ENCODE measurements at places on chromosomes 1 and 21.

DNA sequence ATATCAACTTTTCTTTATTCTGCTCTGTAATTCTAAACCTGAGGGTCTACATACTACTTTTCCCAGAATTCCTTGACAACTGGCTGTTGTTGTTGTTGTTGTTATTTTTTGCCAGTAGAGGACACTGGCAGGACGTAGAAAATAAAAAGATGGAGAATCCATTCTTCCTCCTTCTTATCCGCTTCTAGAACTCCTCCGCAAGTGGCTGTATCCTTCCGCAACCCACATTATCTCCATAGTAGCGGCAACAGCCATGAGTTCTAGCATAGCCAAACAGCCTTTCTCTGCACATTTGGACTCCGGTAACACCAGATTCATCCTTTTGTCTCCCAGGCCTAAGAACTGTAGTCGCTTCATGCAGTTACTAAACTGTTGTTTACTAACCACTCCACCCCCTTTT is 91.1 kb upstream of the CACHD1 start:
- no peak for DNase-seq

DNA sequence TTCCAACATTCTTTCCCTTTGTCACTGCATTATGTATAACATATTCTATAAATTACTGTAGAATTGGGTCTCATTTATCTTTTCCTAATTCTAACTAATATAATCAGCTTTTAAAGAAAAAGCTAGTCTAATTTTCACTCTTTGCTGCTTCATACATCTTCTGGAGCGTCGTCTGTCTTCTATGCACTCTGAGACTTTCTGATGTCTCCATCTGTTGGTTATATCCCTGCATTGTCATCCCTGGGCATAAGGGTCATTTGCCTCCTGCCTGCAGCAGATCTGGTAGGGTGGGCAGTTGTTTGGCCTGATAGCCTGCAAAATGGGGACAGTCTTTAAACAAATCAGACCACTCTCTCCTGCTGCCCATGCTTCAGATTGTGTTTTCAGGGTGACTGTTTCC is 40.8 kb upstream of the DYNLT5 start:
- DNase-seq = no peak

GRCh38 chr1:210978974-210979354 is 155.0 kb downstream of the KCNH1 start:
- no peak for DNase-seq

GRCh38 chr1:116308276-116308675 is 64.8 kb upstream of the ATP1A1 start:
- no peak for DNase-seq

- no peak for DNase-seq
Observed at GRCh38 chr1:221891708-221892107, 149.8 kb upstream of the DUSP10 start.

DNA sequence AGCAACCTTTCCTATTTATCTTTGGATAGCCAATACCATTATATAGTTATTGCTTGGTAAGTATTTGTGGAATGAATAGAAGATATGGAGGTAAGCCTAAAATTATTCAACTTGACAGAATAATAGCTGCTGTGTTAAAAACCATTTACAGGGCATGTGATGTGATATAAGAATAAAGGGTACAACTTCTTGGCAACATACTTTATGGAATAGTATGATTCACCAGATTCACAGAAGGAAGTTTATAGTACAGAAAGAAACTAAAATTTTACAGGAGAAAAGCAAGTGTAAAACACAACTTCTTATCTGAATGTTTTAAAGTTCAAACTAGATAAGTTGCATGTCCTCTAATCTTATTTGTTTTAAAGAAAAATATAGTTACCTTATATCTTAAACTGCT is 186.4 kb upstream of the ZRANB2 start:
- DNase-seq = no peak

- DNase-seq = no peak
Observed at GRCh38 chr1:8409106-8409505, 91.2 kb downstream of the SLC45A1 start.

- DNase-seq = no peak
Observed at GRCh38 chr21:14952916-14953315, 111.9 kb downstream of the NRIP1 start.

DNA sequence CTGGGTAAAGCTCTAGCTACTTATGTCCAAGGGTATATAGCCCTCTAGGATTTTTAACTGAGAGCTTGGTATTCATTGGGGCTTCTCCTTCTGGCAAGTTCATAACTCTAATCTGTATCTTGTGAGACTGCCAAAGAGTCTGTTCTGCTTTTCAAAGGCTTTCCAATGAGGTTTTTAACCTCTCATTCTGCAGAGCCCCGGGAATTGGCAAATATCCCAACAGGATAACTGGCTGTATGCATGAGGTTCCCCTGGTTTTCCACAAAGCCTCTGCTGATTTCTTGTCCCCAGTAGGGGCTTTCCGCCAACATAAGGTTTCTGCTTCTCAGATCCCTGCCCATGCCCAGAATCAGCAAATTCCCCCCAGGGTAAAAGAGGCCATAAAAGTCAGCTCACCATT is 40.9 kb downstream of the RPL5 start:
- DNase-seq = no peak

DNA sequence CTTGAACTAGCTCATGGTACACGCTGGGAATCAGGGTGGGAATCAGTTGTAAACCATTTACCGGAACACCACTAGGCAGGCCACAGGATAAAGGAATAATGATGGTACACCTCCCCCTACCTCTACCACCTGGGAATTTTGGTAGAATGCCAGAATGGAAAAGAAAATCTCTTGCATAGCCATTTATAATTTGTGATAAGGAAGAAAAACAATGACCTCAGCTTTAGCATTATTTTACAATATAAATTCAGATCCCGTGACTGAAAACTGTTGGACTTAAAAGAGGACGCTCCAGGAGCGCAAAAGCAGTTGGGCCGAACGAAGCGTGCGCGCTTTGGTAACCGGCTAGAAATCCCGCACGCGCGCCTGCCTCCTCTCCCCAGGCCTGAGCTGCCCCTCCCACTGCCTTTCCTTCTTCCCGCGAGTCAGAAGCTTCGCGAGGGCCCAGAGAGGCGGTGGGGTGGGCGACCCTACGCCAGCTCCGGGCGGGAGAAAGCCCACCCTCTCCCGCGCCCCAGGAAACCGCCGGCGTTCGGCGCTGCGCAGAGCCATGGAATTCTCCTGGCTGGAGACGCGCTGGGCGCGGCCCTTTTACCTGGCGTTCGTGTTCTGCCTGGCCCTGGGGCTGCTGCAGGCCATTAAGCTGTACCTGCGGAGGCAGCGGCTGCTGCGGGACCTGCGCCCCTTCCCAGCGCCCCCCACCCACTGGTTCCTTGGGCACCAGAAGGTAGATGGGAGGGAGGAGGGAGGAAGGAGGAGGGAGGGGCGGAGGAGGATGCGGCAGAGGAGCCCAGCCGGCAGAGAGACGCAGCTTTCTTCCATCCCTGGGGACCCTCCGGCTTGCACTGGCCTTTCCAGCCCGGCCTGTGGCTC is at the start of gene CYP4X1:
Gene CYP4X1, plus strand, starts transcription at position 402 of the 873 bp plus-strand sequence. Its CDS starts 149 bp downstream, at position 551.
- DNase-seq = no peak

GRCh38 chr1:21911205-21912001 is 25.7 kb downstream of the HSPG2 start:
- no peak for DNase-seq

DNA sequence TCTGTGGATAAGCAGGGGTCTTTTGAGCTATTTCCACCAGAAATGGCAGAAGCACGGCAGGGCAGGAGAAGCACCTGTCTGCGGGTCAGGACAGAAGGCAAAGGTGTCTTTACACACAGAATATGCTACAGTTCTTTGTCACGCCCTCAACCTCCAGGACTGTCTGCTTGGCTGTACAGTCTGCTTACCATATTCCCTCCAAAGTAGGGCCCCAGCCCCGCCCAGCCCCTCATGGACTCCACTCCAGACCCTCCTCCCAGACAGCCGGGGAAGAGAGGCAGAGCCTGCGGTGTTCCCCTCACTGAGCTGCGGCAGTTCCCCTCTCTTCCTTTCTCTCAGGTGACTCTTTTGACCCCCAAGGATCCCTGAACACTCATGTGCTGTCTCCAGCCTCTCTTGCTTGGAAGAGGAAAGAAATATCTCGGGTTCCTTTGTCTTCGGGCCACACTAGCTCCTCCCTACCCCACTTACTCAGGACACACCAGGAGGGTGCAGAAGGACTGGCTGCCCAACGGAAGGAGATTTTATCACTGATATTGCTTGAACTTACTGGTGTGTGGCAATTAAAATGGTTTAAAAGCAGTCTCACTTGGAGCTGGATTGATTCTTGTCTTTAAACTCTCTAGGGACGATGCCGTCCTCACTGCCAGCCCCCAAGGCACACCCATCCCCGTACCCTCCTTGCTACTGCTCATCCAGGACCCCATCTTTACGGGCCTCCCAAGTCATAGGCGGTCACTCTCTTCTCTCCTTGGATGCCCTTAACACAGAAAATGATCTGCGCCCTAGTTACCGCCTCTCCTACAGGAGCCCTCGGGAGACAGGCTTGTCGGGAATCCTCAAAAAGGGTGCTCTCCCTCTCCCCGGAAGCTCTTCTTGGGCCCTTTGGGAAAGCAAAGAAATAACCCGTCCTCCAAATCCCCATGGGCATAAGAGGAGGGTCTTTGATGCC is 169.7 kb downstream of the TOMM20 start:
- DNase-seq = no peak

GRCh38 chr1:232221802-232222499 is 408.0 kb downstream of the SIPA1L2 start:
- DNase-seq = no peak

- DNase-seq = no peak
Observed at GRCh38 chr1:109112056-109112651, 1.8 kb upstream of the ELAPOR1 start.

- DNase-seq = no peak
Observed at GRCh38 chr1:2914702-2915101, 106.6 kb upstream of the ACTRT2 start.

- DNase-seq = no peak
Observed at GRCh38 chr1:18347559-18347958, 133.2 kb upstream of the KLHDC7A start.

- no peak for DNase-seq
Observed at GRCh38 chr1:81466961-81467360, 333.8 kb upstream of the ADGRL2 start.

GRCh38 chr1:21951226-21951870 is 14.2 kb upstream of the HSPG2 start:
- no peak for DNase-seq

DNA sequence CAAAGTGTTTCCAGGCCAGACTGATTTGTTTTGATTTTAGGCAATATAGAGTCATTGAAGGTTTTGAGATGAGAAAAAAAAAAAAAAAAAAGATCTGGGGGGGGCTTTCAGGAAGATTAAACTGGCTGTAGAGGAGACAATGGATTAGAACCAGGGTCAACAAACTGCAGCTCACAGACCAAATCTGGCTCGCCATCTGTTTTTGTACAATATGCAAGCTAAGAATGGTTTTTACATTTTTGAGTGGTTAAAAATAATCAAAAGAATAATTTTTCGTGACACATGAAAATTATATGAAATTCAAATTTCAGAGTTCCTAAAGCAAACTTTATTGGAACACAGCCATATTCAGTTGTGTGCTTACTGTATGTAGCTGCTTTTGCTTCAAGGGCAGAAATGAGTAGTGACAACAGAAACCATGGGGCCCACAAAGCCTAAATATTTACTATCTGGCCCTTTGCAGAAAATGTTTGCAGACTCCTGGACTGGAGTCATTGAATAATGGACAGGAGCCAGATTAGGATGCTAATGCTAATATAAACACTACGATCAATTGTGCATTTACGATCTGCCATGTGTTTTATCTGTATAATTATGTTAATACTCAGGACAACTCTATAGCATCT is 375.7 kb upstream of the DAB1 start:
- no peak for DNase-seq

GRCh38 chr1:21115098-21115760 is 61.5 kb downstream of the EIF4G3 start:
- DNase-seq = no peak

DNA sequence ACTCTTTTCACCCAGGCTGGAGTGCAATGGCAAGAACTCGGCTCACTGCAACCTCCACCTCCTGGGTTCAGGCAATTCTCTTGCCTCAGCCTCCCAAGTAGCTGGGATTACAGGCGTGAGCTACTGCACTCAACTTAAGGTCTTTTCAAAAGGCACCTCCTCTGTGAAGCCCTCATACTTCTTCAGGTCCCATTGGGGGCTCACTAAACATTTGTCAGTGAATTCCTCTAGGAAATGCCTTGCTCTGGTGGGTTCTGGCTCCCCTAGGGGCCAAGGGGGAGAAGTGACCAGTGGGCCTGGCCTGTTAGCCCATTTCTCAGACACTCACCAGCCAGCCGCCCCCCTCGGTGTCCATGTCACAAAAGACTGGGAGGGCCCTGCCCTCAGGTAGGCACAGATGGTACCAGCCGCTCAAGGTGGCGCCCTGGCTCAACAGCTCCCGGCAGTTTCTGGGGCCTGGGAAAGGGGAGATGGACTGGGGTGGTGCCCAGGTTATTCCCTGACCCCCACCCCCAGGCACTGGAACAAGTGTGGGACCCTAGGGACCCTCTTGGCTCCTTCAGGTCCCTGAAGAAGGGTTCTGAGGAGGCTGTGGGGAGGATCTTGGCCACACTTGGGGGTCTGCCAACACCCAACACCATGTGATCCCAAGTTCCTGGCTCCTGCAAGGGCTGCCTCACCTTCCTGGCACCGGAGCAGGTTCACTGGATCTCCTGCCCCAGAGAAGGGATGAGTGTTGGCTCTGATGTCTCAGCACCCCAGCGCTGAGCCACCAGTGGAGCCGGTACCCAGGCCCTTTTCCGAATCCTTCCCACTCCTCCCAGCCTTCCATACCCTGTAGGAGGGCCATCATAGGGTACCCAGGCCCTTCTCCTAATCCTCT is 1.6 kb downstream of the FCN3 start:
- no peak for DNase-seq

GRCh38 chr1:108669679-108670078 is 8.8 kb upstream of the HENMT1 start:
- DNase-seq = no peak

DNA sequence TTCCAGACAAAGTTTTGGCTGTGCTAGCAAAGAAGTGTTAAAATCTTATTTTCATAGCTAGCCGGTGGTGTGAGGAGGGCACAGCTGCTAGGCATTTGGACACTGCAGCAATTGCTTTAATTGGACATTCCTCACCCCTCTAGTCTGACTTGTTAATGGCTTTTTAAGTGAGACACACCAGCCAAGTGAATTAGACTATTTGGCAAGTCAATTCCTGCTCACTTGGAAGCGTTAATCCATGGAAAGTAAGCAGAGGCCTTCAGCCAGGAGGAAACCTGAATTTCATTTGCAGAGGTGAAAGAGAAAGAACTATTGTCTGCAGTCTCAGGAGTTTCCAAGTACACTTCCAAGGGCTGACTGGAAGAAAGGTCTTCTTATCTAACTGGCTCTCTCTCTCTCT is 175.7 kb downstream of the ST6GALNAC3 start:
- no peak for DNase-seq

Data from stimulated activated CD4-positive, alpha-beta T cell treated with anti-CD3 and anti-CD28 coated beads, Interleukin-12 subunit alpha, Interleukin-12 subunit beta, amount 100 ng/mL, for 4 hours (primary cell).